IPS-NIHi11 (cell line): ENCODE measurements at places on chromosomes 12 and 14.
A peak's percentile ranks its signal among the peaks of the same experiment; 100 is the strongest.

GRCh38 chr14:29810682-29811081, 117.0 kb downstream of the PRKD1 start:
- no peak for DNase-seq

- no peak for DNase-seq
These were observed 30.0 kb downstream of the GALNT4 start for GRCh38 chr12:89494411-89495231.

GRCh38 chr14:52033101-52033642, 35.7 kb downstream of the NID2 start:
- DNase-seq, result no peak

- no peak for DNase-seq
These were observed 275.8 kb downstream of the SLC6A15 start for GRCh38 chr12:84636801-84637290.

- no peak for DNase-seq
These were observed 3.1 kb downstream of the LHX5 start for GRCh38 chr12:113468365-113469223.

DNA sequence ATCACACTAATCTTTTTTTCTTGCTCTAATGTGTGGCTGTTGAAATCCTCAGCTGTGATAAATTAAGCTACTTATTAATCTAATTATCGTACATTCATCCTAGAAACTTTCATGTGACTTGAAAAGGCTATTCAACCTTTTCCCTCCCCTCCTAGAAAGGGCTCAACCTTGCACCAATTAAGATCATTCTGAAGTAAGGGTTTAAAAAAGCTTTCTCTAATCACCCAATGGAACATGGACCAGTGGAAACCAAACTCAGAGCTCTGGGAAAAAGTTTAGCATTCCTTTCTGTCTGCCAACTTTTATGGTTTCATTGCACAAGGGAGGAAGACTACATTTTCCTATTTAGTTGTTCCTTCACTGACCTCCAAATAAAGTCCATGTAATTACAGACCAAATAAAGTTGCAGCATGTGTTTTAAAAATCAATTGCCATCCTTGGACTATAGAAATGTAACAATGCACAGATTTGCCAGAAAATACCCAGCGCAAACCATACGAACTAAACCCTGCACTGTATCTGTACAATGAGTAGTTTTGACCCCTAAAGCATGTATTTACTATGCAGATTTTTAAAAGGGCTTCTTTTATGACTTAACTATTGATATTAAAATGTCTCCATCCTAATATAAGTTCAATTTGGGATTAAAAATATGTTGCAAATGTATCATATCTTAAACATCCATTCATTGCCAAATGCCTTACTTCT, 142.6 kb upstream of the OTX2 start:
- no peak for DNase-seq

- no peak for DNase-seq
These were observed 65.9 kb upstream of the FBRSL1 start for GRCh38 chr12:132423820-132424645.

DNA sequence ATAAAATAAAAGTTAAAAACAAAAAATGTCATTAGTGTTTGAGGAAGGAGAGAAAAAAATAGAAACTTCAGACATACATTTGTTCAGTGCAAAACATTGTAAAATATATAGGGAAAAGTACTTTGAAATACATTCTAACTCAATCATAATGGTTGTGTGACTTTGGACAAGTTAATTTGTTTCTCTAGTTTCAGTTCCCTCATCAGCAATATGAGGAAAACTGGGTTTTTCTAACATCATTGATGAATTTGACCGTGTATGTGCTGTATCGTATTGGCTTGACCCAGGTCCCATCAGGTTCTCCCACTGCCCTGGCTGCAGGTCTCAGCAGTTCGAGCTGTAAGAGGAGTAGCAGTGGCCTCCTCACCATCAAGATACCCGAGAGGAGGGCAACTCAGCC, 173.9 kb upstream of the ATF7IP start:
- no peak for DNase-seq

GRCh38 chr14:81324011-81324410, 76.1 kb downstream of the STON2 start:
- DNase-seq, result peak; percentile 79

DNA sequence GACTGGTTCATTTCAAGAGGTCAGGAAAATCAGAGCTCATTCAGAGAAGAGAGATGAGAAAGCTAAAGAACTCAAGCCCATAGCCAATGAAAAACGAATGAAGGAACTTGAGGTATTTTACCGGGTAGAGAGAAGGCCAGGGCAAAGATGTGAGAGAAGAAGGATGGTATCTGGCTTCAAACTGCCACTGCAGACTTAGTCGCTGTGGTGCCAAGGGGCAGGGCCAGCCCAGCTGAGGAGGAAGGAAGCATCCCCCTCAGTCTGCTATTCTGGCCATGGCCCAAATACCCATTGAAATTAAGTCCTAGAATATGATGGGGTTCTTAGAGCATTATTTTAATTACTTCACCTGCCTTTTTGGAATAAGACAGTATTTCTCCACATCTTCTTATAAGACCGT, 69.2 kb downstream of the ANO2 start:
- no peak for DNase-seq

- no peak for DNase-seq
These were observed 240.9 kb downstream of the FOXN3 start for GRCh38 chr14:89175881-89176799.

DNA sequence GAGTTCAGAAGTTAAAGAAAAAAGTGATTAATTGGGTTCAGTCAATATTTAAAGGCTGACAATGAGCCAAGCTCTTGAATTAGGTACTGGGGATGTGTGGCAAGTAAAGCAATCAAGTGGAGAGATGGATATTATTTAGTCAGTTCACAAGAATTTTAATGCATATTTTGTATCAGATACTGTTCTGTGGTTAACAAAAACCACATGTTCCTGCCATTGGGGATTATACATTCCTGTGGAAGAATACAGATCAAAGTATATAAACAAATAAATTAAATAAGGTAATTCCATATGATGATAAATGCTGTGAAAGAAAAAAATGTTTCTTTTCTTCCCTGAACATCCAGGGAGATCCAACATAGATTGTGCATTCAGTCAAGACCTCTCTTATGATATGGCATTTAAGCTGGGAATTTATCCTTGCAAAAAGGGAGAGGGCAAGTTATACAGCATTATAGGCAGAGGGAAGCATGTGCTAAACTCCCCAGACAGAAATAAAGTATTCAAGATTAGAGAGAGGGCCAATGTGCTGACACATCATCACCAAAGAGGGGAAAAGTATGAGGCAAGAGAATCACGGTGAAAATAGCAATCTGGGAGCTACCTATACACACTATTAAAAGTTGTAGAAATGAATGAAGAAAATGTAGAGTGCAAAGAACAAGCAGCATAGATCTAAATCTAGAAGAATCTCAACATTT, 17.6 kb upstream of the A2M start:
- no peak for DNase-seq

DNA sequence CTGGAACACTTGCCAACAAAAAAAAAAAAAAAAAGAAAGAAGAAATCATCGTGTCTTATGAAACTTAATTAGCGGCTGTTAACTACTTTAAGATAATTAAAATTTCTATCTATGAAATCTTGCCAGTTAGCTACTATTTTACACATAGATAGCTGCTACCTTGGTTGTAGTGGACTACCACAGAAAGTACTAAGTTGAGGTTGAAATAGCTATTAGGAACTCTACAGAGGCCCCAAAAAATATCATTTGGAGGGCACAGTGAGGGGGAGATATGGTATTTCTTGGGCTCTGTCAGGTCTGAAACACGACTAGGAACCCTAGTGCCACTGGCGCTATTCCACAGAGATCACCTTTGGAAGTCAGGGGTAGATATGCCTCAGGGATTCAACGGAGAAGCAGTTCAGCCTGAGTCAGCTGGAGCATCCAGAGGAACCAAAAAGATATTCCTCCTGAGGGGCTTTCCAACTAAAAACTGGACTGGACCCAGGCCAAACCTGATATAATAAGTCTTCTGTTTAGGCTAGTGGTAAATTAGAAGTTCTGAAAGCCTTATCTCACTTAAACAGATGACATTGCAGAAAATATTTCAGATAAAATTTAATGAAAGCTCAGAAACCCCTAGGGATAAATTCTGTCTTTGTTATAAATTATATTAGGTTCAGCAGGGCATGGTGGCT, 126.1 kb downstream of the EPS8 start:
- no peak for DNase-seq

GRCh38 chr14:100159865-100160533, 554 bp upstream of the DEGS2 start:
- no peak for DNase-seq

DNA sequence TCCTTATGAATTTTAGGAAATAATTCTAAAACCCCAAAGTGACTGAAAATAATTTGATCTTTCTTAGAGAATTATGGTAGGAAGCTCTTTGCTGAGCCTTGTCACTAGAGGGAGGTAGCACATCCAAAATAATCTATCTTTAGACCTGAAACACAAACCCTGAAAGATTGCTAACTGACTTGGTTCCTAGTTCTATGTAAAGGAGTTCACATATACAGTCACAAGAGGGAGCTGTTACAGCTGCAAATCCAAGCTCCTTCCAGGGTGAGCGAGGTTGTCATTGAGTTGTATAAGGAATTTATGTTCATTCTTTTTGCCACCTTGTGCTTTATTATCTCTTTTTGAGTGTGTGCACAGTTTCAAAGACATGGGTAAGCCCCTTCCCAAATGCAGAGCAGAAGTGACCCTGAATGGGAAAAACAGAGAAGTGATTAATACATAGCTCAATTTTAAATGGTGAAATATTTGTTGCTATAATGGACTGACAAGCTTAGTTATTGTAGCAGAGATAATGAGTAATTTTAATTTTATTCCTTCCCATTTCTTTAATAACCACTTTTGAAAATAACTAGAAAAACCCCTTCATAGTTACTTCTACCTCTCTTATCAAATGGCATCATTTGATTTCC, 387.9 kb downstream of the DAD1 start:
- peak; percentile 62 for DNase-seq

- DNase-seq, result peak; percentile 56
These were observed 48.4 kb upstream of the FOS start for GRCh38 chr14:75230140-75230792.

- no peak for DNase-seq
These were observed 16.2 kb upstream of the RNASE1 start for GRCh38 chr14:20818861-20819260.

GRCh38 chr12:120592121-120593049, 11.2 kb upstream of the POP5 start:
- no peak for DNase-seq

GRCh38 chr12:661720-662486, 1.3 kb downstream of the NINJ2 start:
- DNase-seq, result no peak

DNA sequence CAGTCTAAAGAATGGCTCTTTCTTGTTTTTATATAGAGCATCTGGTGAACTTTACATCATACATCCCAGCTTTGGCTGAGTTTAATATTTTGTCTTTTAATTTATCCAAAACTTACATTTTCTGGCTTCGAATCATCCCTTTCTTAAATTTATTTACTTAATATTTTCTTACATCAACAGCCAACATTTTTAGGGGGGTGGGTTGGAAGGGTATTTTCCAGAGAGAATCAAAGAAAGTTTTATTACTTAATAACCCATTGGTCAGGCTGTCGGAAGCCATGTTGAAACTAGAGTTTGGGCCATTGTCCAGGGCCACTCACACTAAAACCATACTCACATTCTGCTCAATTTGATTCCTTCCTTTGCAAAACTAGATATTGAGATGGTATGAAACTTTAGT, 220.2 kb downstream of the AEBP2 start:
- no peak for DNase-seq

GRCh38 chr12:93832131-93832530, 155.0 kb downstream of the CRADD start:
- no peak for DNase-seq

DNA sequence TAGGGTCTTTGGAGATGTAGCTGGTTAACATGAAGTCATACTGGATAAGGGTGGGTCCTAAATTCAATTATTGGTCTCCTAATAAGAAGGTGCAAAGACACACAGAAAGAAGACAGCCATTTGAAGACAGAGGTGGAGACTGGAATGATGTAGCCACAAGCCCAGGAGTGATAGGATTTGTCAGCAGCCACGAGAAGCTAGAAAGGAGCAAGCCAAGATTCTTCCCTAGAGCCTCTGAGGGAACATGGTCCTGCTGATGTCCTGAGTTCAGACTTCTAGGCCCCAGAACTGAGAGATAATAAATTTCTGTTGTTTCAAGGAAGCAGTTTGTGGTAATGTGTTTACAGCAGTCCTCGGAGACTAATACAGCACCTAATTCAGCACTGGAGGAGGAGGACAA, 203.3 kb upstream of the SRRM4 start:
- DNase-seq, result no peak

- DNase-seq, result no peak
These were observed 23.7 kb upstream of the NT5DC3 start for GRCh38 chr12:103864710-103865109.
